KBM-7 (cell line): ENCODE measurements at places on chromosomes 7 and 10.

GRCh38 chr10:82742478-82742877, 867.5 kb downstream of the NRG3 start:
- DNase-seq, result no peak

GRCh38 chr10:119919826-119920225, 27.3 kb downstream of the SEC23IP start:
- DNase-seq, result no peak

- no peak for DNase-seq
Observed at GRCh38 chr10:7093368-7093767, 317.5 kb downstream of the SFMBT2 start.

- no peak for DNase-seq
Observed at GRCh38 chr10:11687779-11688447, 54.3 kb upstream of the ECHDC3 start.

DNA sequence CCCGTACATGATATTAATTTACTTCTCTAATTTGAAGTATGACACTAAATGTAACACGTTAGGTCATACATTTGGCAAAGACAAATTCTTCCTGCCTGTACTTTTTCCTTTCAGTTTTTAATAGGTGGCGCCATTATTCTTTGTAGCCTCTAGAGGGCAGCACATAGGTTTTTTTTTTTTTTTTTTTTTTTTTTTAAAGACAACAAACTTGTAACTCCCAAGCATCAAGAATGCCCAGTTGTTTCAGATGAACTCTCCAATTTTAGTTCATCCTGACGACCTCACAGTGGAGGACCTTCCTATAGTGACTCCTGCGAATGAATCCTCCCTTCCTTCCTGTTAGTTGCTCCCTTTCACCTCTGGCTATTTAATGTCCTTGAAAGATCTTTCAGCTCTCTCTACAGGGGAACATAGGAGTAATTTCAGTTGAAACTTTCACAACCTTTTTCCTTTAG, 139.3 kb upstream of the HDAC9 start:
- DNase-seq, result peak; percentile 60

DNA sequence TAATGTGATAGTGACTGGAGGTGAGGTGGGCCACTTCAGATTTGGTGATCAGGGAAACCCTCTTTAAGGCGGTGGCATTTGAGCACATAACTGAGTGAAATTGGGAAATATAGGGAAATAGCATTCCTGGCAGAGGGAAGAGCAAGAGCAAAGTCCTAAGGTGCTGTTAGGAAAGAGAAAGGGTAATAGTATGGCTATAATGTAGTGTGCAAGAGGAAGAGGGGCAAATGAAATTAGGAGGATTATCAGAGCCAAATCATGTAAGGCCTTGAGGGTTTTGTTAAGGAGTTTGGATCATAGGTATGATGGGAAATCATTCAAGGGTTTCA, 27.8 kb upstream of the CYP26C1 start:
- DNase-seq, result no peak
